ENCODE measurements at places on chromosomes 2 and 18.

GRCh38 chr2:153872311-153873051, 759 bp downstream of the GALNT13 start:
- DNase-seq = no peak

DNA sequence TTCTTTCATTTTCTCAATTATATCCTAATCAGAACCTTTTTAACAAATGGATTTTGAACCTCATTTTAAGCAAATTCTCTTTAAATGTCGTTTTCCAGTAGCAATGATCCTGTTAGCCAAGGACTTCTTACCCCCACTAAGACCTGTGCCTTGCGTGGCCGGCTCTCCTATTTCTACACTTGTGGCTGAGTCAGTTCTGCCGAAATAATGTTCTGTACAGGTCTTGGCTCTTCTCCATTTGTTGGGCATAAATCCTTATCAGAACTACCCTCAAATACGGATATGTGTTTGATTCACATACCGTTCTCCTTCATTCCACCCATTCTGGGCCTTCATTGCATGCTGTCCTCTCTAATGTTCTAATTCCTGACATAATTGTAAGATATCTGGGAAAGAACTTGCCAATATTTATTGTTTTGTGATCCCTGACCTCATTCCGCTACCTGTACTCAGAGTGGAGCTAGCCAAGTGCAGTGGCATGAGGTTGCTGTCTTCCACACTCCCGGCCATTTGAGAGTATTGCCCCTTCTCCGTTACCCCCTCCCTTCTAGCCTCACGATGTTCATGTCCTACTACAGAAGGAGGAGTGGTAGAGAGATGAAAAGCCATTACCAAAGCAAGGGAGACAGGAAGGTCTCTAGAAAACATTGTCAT, 78.7 kb downstream of the MYOM1 start:
- DNase-seq = no peak

DNA sequence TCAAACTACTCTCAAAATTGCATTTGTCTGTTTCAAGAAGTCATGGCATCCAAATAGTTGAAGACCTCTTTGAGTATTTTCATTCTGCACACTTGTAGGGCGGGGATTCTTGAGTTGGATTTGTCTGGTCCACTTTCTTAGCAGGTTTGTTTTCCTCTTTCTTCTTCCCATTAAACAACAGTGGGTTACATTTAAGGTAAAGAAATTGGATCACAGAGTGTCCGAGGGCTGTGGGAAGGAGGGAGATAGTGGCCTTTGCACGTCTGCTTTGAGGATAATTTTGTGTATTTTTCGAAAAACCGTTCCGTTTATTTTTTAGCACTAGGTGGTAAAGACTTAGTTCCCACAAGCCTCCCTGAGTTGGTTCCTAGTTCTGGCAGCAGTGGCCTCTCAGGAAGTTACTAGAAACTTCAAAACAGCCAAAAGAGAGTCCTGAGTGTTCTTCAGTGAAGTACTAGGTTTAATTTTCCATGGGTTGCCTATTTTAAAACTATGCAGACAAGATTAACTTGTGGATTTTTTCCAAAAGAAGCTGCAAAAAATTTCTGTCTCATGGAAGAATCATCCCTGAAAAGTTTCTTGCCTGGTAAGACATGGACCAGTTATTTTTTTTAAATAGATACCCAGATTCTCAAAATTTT, 107.9 kb downstream of the CDC42EP3 start:
- no peak for DNase-seq

DNA sequence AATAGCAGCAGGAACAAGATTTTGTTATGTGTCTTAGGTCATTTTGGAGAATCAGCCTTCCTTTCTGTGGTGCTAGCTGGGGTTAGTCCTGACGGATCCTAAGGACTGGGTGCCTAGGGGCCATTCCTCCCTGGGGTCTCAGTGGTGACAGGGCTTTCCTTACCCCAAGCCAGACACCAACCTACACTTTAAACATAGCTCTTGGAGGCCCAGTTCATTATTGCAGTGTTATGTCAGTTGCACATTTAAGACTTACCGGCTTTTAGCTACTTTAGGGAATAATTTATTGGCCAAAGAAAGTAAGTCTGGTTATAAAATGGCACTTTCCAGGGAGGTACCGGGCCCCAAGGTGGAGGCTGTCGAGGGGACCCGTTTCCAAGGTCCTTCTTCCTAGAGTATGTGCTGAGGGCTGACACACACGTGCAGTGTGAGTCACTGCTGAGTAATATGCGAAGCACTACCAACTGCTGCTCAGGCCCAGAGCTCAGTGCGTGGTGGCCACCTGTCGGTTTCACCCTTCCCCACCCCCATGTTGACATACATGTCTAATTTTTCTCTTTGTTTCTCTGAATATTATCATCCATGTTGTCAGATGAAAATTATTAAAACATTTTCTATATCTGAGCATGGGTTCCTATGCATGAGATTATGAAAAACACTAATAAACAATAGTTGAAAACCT, 37.0 kb upstream of the GRHL1 start:
- DNase-seq = no peak

DNA sequence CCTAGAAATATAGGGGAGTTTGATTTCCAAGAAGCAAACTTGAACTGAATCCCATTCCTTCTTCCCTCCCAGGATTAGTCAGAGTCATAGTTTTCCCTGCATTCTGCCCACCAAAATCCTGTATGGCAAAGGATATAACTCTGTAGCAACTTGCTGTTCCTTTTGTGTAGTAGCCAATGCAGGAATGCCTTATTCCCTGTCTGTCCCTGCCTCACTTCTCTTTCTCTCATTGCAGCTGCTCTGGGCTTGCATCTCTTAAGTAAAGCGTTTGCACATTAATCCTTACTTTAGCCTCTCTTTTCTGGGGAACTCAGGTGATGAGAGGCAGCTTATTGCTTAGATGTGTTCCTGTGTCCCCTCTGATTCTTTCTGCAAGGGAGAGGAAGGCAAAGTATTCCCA, 333.1 kb upstream of the VWC2L start:
- no peak for DNase-seq

DNA sequence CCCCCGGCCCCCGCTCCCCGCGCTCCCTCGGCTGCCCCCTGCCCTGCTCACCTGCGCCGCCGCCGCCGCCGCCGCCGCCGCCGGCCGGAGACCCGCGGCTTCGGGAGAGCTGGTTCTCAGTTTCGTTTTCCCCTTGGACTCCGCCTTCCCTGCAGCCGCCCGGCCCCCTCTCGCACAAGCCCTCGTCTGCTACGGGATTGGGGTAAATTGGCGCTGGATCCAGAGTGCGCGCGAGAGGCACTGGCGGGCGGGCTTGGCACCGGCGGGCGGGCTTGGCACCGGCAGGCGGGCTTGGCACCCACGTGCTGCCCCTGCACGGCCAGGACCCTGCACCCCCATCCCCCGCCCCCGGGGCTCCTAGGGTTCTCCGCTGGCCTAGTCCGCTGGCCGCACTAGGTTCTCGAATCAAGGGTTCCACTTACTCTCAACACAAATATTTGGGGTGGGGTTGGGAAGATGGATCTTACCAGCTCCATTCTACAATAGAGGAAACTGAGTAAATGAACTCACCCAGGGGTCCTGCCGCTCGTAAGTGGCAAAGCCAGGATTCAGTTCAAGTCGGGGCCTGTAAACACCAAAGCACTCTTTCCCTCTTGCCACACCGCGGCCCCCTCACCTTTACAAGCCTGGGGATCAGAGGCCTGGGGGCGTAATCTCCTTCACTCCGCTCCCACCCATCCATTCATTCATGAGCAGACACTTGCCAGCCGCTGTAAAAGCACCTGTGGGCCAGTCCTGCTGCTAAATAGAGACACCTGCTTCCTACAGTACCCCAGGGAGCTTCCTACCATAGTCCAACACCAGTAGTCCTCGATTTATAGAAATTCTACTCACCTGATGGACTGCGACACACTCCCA, at the start of gene EIF2AK2:
Gene EIF2AK2, minus strand, starts transcription at position 124 of the 858 bp plus-strand sequence. CDS start 9,174 bp downstream, outside the sequence.
- DNase-seq = peak; percentile 80

DNA sequence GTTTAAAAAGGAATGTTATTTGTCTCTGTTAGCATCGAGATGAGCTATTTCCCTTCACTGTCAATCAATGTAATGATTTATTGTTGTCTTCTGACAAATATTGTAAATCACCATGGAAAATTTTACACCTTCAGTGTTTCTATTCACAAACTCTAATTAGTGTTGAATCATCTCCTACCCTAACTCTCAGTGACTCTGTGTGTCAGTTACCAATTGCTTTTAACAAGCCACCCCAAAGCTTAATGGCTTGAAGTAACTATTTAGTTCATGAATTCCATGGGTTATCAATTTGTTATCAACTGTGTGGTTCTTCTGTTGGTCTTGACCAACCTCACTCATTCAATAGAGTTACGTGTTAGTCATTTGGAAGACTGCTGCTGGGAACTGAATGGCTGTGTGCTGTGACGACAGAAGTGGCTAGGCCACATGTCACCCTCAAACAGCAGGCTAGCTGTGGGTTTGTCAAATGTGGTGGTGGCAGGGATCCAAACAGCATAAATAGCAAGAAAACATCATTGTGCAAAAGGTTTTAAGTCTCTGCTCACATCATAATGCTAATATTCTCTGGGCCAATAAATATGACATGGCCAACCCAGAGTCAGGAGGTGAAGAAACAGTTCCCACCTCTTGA, 910.8 kb upstream of the CDH2 start:
- DNase-seq = no peak

- DNase-seq = no peak
Measured at GRCh38 chr18:77082316-77082955, 50.1 kb downstream of the MBP start.

- DNase-seq = no peak
Measured at GRCh38 chr2:189628817-189629530, 32.3 kb upstream of the ASNSD1 start.

DNA sequence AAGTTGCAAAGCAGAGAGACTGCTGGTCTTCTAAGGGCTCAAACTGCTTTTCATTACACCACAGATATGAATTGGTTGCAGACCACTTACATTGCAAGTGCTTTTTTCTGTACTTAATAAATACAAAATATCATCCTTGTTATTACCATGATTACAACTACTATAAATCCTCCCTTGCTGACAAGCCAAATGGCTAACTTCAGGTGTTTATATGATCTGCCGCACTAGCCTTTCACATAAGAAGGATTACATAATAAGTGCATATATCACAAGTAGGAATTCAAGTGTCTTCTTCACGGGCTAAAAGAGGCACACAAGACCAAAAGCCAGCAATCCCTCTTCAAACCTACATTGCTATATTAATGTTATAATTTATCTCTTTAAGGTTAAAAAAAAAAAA, 373.0 kb downstream of the ZEB2 start:
- no peak for DNase-seq

- DNase-seq = no peak
Measured at GRCh38 chr2:57549642-57550102, 496.9 kb upstream of the VRK2 start.

DNA sequence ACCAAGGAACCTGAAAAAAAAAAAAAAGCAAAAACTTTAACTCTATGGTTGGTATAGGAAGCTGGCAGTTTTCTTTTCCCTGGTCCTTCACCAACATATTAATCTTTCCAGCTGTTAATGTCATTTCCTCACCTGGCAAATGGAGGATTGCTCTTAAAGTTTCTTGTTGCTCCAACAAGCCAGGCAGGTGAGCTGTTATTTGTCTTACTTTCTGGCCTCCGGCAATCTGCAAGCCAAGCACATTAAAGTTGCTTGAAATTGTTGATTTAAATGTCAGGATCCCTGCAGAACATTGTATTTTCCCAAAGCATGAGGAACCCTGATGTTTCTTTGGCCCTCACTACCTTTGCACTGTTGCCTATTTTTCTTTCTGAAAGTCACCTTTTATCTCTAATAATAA, 664.9 kb downstream of the METTL4 start:
- DNase-seq = no peak

GRCh38 chr2:9205486-9205885, 1.1 kb upstream of the ASAP2 start:
- no peak for DNase-seq

- DNase-seq = no peak
Measured at GRCh38 chr18:48006415-48007175, 76.1 kb upstream of the SMAD2 start.

- no peak for DNase-seq
Measured at GRCh38 chr2:28981620-28982376, 700 bp downstream of the TOGARAM2 start.

GRCh38 chr2:134039912-134040581, 213.8 kb upstream of the MGAT5 start:
- DNase-seq = no peak

- DNase-seq = peak; percentile 21
Measured at GRCh38 chr18:31741097-31741735, 19.5 kb downstream of the SLC25A52 start.

GRCh38 chr2:65018141-65018582, 29.0 kb downstream of the SLC1A4 start:
- DNase-seq = no peak

- DNase-seq = no peak
Measured at GRCh38 chr2:199465988-199466691, 8.4 kb upstream of the SATB2 start.

GRCh38 chr18:45852631-45853030, 27.2 kb downstream of the SIGLEC15 start:
- no peak for DNase-seq

DNA sequence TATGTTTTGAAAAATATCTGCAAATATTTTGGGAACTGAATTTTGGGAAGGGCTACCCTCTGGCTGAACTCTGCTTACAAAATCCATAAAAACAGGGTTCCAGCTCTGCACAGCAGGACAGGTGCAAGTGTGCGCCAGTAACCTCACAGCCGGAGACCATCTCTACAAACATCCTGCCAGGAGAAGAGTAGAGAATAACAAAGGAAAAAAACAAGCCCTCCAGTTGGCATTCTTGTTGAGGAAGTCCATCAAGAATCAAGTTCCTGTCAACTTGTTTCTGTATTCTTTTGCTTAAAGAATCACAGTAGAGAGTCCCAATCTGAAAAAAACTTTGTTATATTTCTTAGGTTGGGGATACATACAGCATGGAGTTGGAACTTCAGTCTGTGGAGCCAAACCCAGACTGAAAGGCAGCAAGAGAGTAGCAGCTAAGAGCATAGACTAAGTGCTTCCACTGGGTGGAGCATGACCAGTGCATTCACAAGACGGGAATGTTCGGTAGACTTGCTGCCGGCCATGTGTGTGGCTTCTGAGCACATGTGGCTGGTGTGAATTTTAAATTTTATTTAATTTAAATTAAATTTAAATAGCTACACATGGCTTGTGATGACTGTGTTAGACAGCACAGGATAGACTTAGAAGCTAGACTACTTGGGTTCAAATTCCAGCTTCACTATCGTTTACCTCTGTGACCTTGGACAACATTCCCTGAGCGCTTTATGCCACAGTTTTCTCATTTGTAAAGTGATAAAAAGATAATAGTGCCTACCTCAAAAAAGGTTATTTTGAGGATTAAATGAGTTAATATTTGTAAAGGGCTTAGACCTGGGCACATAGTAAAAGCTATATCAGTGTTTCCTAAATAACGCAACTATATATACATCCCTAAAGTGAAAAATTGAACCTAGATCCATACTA, 41.9 kb downstream of the SPTBN1 start:
- DNase-seq = no peak

GRCh38 chr2:182695776-182696175, 20.3 kb upstream of the DNAJC10 start:
- no peak for DNase-seq

GRCh38 chr2:11790228-11790627, 43.8 kb downstream of the LPIN1 start:
- no peak for DNase-seq
